Midbrain (tissue), 1 donor: ENCODE measurements at places on chromosomes 5 and 9.

DNA sequence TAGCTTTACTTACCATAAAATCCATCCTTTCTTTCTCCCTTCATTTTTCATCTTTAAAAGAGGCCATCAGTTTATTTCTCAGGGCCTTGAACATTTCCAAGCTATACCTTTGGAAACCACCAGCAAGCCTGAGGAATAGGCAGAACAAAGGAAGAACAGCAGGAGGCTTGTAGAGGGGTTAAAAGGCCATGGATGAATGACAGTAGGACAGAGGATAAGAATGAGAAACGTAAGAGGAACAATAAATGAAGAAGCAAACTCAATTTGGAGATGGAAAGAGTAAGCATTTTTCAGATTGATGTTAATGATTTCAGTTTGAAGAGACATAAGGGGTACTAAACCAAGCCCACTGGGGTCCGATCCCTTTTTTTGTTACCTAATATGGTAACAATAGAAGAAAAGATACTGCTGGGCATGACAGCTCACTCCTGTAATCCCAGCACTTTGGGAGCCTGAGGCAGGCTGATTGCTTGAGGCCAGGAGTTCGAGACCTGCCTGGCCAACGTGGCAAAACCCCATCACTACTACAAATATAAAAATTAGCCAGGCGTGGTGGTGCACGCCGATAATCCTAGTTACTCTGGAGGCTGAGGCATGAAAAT lies 106.6 kb upstream of the NMUR2 start:
- no peak for DNase-seq

DNA sequence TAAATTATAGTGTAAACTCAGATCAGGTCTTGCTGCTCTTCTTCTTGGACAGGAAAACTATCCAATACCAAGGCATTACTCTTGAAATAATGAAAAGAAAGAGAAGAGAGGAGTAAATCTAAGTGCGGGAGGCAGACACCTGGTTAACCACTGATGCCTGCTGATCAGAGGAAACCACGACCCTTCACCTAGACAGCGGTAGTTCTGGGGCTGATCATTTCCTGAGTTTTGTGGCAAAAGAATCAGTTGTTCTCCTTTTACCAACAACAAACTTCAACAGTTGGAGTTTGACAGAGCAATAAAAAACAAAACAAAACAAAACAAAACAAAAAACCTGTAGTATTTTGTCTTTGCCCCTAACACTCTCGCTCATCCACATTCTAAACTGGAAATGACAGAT lies 3.0 kb downstream of the RLN1 start:
- DNase-seq: no peak

DNA sequence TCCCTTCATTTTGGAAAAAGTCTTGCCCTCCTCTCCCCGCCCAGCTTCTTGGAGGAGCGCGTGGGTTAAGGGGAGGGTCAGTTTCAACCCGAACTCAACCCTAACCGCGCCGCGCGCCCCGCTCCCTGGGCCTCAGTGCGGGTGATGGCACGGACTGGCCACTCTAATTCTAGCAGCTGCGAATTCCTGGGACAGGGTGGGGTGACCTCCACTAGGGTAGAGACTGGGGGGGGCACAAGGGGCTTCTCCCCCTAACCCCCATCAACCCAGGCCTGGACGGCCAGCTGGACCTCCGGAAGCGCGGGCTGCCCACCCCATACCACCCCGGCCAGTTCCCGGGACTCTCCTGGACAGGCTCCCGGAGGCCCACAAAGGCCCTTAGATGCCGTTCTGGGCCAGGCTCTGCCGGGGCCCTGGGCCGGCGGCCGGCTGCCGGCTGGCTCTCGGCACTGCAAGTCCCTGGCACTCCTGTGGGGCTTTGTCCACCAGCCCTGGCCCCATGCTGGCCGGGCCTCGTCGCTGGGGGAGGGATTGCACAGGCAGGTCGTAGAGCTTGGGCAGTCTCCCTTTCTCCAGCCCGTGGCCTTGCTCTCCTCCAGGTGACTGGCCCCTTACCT lies 7.2 kb upstream of the PSD2 start:
- DNase-seq: peak; percentile 93

DNA sequence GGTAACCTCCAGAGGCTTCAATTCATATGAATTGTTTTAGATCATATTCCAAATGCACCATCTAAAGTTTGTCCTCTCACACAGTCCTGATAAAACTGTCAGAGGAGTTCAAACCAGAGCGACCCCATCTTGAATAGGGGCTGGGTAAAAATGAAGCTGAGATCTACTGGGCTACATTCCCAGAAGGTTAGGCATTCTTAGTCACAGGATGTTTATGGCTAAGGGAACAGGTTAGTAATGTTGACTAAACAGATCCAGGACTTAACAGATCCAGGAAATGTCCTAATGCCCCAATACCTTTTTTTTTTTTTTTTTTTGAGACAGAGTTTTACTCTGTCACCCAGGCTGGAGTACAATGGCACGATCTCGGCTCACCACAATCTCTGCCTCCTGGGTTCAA lies 192.6 kb upstream of the PRDM9 start:
- DNase-seq: no peak

- no peak for DNase-seq
These were observed 4.3 kb upstream of the TBC1D2 start for GRCh38 chr9:98259791-98260190.

- DNase-seq: no peak
These were observed 928 bp downstream of the HACD4 start for GRCh38 chr9:21030389-21031035.

GRCh38 chr5:13985731-13986418 lies 41.4 kb upstream of the DNAH5 start:
- no peak for DNase-seq
